Activated CD4-positive, alpha-beta memory T cell treated with anti-CD3 and anti-CD28 coated beads, Interleukin-2, amount 10 ng/mL, durations not matched to agents 7 days and 5 days (primary cell): ENCODE measurements at places on chromosomes 4 and X. TPM values are rescaled to one million over a fixed set of nuclear protein-coding genes. Genes with fewer than 3 reads are reported as not detected.

DNA sequence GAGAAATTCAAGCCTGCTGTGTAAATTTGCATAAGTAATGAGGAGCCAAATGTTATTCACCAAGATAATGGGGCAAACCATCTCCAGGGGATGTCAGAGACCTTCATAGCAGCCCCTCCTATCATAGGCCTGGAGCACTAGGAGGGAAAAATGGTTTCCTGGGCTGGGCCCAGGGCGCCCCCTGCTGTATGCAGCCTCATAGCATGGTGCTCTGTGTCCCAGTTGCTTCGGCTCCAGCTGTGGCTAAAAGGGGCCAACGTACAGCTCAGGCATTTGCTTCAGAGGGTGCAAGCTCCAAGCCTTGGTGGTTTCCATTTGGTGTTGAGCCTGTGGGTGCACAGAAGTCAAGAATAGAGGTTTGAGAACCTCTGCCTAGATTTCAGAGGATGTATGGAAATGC, 859.3 kb downstream of the RPA4 start:
- no peaks in the 10 kb centered on the region for H3K36me3 ChIP-seq
- no peaks in the 10 kb centered on the region for H3K27me3 ChIP-seq
- H3K27ac ChIP-seq = no peak overlapping the region
- H3K4me3 ChIP-seq = no peak overlapping the region

DNA sequence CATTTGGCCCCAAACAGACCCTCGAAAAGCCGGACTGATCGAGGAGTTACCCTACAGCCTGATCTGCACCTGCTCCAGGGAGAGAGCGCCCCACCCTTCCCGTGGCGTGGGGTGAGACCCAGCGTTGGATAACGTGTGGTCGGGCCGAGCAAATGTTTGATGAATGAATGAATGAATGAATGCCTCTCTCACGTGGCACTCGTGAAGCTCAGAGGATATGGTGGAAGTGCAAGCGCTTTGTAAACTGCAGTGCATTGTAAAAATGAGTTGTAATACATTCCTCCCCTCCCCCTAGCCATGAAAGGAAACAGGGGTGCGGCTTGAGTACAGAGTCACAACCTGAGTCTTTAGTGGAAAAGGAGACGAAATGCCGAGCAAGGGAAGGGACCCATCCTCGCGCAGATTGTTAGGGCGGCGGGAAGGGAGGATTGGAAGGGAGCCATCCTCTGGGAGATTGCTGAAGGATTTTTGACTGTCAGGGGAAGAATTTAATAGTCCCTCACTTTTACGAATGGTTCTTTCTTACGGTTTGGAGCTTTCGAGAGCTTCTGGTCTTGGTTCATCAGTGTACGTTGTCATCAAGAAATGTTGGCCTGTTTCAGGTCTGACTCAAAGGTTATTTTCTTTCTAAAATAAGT, 772 bp upstream of the FBXW7 start:
- H3K27ac ChIP-seq = peak overlapping the region; percentile 97
- H3K4me3 ChIP-seq = peak overlapping the region; percentile 86
- peaks cover 47% of the 10 kb centered on the region for H3K4me1 ChIP-seq
- no peaks in the 10 kb centered on the region for H3K27me3 ChIP-seq

- H3K36me3 ChIP-seq = peaks cover 25% of the 10 kb centered on the region
- no peak overlapping the region for H3K4me3 ChIP-seq
- no peak for DNase-seq
- H3K4me1 ChIP-seq = peaks cover 36% of the 10 kb centered on the region
- no peak overlapping the region for H3K27ac ChIP-seq
Measured at GRCh38 chr4:109574931-109575804, 15.1 kb downstream of the MCUB start.

GRCh38 chrX:18797141-18797540, 89.7 kb downstream of the PPEF1 start:
- no peaks in the 10 kb centered on the region for H3K4me1 ChIP-seq
- H3K4me3 ChIP-seq = no peak overlapping the region
- no peak for DNase-seq
- no peaks in the 10 kb centered on the region for H3K27me3 ChIP-seq
- H3K36me3 ChIP-seq = no peaks in the 10 kb centered on the region

- no peak for DNase-seq
- H3K27ac ChIP-seq = no peak overlapping the region
- H3K4me3 ChIP-seq = no peak overlapping the region
Measured at GRCh38 chr4:20538905-20539304, 161.4 kb upstream of the PACRGL start.

The MGARP gene
- total RNA-seq = not detected

The FGA gene
- total RNA-seq = not detected

GRCh38 chrX:40778861-40779575, 43.7 kb upstream of the MED14 start:
- H3K27ac ChIP-seq = no peak overlapping the region
- H3K36me3 ChIP-seq = no peaks in the 10 kb centered on the region
- DNase-seq = no peak
- H3K4me1 ChIP-seq = no peaks in the 10 kb centered on the region

- peaks cover 83% of the 10 kb centered on the region for H3K27me3 ChIP-seq
- H3K36me3 ChIP-seq = peaks cover 6% of the 10 kb centered on the region
- peaks cover 9% of the 10 kb centered on the region for H3K4me1 ChIP-seq
- no peak overlapping the region for H3K27ac ChIP-seq
- no peak for DNase-seq
Measured at GRCh38 chr4:41878991-41879491, 56.2 kb upstream of the TMEM33 start.

The HSFX4 gene
- not detected for total RNA-seq

The FREM3 gene
- total RNA-seq = not detected

The IRS4 gene
- total RNA-seq = not detected

DNA sequence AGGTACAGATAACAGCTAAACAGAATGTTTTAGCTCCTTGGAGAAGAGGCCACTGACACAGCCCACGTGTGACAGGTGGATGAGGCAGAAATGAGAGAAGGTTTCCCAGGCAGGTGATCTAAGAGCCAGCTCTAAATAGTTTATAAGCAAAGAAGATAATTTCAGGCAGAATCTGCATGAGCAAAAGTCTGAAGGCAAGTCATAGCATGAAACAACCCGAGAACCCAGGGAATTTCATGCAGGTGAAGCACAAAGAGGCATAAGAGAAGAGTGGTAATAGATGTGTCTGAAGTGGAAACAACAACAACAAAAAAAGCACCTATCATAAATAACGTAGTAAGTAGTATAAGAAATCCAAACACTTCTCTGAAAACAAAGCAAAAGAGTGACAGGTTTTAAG, 275.8 kb upstream of the CPEB2 start:
- no peaks in the 10 kb centered on the region for H3K4me1 ChIP-seq
- no peaks in the 10 kb centered on the region for H3K27me3 ChIP-seq
- no peak overlapping the region for H3K4me3 ChIP-seq
- no peak for DNase-seq
- no peak overlapping the region for H3K27ac ChIP-seq

- no peaks in the 10 kb centered on the region for H3K27me3 ChIP-seq
- peaks cover 52% of the 10 kb centered on the region for H3K4me1 ChIP-seq
- peaks cover 82% of the 10 kb centered on the region for H3K36me3 ChIP-seq
Measured at GRCh38 chr4:128862608-128863311, 53.3 kb downstream of the JADE1 start.

GRCh38 chrX:141279476-141279875, 37.2 kb upstream of the SPANXC start:
- no peak overlapping the region for H3K4me3 ChIP-seq
- H3K36me3 ChIP-seq = no peaks in the 10 kb centered on the region
- no peak for DNase-seq
- no peak overlapping the region for H3K27ac ChIP-seq

DNA sequence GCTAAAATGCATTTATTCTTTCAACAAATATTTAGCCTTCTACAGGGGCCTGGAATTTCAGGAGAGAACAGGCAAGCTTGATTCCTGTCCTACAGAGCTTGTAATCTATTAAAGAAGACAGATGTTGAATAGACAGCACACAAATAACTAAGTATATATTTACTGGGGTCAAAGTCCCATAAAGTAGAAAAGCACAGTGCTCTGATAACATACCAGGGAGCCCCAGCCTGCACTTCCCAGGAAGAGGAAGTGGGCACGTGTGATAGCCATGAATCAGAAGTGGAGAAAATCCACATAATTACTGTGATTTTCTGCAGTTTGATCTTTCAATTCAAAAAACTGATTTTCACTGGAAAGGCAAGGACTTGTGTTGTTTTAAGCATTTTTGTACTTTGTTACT, 129.1 kb downstream of the EGF start:
- H3K27ac ChIP-seq = no peak overlapping the region
- peaks cover under 1% of the 10 kb centered on the region for H3K4me1 ChIP-seq
- H3K4me3 ChIP-seq = no peak overlapping the region
- DNase-seq = no peak

The FGG gene
- not detected for total RNA-seq

DNA sequence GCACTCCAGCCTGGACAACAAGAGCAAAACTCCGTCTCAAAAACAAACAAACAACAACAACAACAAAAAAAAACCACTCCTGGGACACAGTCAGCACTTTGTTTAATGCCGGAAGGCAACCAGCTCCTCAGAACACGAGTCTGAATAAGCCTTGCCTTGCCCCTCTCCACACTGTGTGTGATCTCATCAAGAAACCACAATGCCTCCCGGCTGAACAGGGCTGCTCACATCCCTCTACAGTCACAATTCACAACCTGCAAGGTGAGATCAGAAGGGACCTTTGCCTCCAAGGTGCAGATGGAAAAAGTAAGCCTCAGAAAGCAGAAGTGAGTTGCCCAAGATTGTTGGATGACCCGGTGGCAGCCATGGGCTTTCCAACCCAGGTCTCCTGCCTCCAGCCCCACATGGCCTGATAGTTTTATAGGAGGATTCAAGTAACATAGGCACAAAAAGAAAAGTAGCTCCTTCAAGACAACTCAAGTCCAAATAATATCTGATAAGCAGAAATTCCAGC, 80.8 kb downstream of the JAKMIP1 start:
- peaks cover 33% of the 10 kb centered on the region for H3K4me1 ChIP-seq
- peaks cover 33% of the 10 kb centered on the region for H3K36me3 ChIP-seq
- DNase-seq = peak; percentile 28
- H3K27me3 ChIP-seq = no peaks in the 10 kb centered on the region

- no peak overlapping the region for H3K4me3 ChIP-seq
- no peaks in the 10 kb centered on the region for H3K36me3 ChIP-seq
- H3K27me3 ChIP-seq = peaks cover 3% of the 10 kb centered on the region
- DNase-seq = no peak
Measured at GRCh38 chr4:173121076-173121561, 47.5 kb upstream of the GALNT7 start.

The UBQLN2 gene
- 52.0 TPM for total RNA-seq

GRCh38 chr4:40530961-40531635, 98.6 kb downstream of the RBM47 start:
- no peak overlapping the region for H3K27ac ChIP-seq
- DNase-seq = no peak
- H3K36me3 ChIP-seq = no peaks in the 10 kb centered on the region

DNA sequence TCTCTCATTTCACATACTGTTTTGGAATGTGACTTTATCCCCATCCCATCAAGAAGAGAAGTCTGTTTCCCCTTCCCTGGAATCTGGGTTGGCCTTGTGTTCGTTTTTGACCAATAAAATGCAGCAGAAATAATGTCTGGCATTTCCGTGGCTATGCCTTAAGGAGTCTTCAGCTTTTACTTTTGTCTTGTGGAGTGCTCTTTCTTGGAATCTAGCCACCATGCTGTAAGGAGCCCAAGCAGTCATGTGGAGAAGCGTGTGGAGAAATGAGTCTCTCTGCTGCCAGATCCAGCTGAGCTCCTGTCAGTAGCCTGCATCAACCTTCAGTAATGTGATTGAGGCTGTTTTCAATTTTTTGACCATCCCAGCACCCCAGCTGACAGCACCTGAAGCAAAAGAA, 84.4 kb upstream of the ARMCX2 start:
- no peaks in the 10 kb centered on the region for H3K4me1 ChIP-seq
- no peaks in the 10 kb centered on the region for H3K36me3 ChIP-seq
- no peak overlapping the region for H3K27ac ChIP-seq
- peaks cover 6% of the 10 kb centered on the region for H3K27me3 ChIP-seq

DNA sequence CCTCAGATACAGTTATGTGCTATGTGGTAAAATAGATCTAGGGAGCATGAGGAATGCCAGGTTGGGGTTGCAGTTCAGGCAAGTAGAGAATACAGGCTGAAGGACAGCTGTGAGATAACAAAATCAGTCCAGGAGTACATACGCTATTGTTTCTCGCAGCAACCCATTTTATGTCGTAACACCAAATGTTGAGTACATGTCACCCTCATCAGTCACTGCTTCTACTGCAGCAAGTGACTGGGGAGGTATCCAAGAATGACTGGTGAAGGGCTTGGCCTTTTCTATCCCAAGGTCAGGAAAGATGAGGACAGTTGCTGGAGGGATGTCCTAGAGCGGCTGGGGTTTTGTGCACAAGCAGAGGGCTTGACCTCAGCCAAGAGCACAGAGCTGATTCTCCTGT, 172.1 kb downstream of the CBR4 start:
- DNase-seq = no peak
- no peaks in the 10 kb centered on the region for H3K36me3 ChIP-seq
- peaks cover 29% of the 10 kb centered on the region for H3K27me3 ChIP-seq
- H3K27ac ChIP-seq = no peak overlapping the region
- no peak overlapping the region for H3K4me3 ChIP-seq
- peaks cover 47% of the 10 kb centered on the region for H3K4me1 ChIP-seq

The TSPAN6 gene
- not detected for total RNA-seq

DNA sequence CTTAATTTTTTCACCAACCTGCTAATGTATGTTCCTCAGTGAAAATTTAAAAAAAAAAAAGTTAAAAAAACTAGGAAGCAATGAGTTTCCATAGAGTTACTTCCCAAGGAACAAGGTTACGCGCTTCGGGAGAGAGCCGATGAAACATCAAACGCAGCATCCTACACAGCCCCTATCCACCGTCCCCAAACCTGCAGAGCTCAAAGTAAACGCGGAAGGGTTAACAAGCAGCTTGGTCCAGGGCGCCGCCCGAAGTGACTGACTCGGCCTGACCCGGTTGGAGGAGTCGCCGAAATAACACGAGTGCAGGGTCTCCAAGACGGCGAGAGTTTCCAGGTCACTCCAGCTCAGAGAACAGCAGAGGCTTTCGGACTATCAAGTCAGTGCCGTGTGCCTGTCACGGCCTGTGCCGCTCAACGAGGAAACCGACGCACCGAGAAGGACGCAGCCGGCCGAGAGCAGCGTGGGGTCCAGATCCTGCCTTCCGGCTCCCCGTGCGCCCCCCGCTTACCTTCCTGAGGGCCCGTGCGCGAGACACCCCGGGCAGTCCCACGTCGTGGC, 512 bp downstream of the NOP14 start:
- peak overlapping the region; percentile 67 for H3K27ac ChIP-seq
- H3K4me3 ChIP-seq = peak overlapping the region; percentile 73
- H3K27me3 ChIP-seq = peaks cover 4% of the 10 kb centered on the region
- H3K4me1 ChIP-seq = peaks cover 46% of the 10 kb centered on the region
- H3K36me3 ChIP-seq = peaks cover 14% of the 10 kb centered on the region

DNA sequence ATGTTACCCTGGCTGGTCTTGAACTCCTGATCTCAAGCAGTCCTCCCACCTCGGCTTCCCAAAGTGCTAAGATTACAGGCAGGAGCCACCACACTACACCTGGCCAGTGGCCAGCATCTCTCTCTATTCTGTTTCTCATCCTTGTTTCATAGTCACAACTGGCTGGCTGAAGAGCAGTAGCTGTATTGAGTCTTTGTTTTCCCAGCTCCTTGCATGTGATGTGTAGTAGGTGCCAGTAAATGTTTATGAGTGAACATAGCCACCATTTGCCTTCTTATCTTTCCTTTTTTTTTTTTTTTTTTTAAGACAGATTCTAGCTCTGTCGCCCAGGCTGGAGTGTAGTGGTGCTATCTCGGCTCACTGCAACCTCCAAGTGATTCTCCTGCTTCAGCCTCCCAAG, 23.6 kb downstream of the NUDT9 start:
- H3K27me3 ChIP-seq = no peaks in the 10 kb centered on the region
- no peak overlapping the region for H3K4me3 ChIP-seq
- DNase-seq = no peak
- peaks cover 15% of the 10 kb centered on the region for H3K36me3 ChIP-seq

- H3K27ac ChIP-seq = no peak overlapping the region
- H3K36me3 ChIP-seq = no peaks in the 10 kb centered on the region
- H3K4me3 ChIP-seq = no peak overlapping the region
Measured at GRCh38 chr4:5125321-5125720, 74.0 kb downstream of the STK32B start.
